Caco-2 (cell line): ENCODE measurements at places on chromosomes 11 and 22. TPM values are rescaled to one million over a fixed set of nuclear protein-coding genes. Genes with fewer than 3 reads are reported as not detected.

Gene DBX1
- not detected in 2 replicates for total RNA-seq

Gene C22orf31
- total RNA-seq = not detected in 2 replicates

Gene RCE1
- total RNA-seq = 57.6 and 60.7 TPM in 2 replicates

Gene LRRN4CL
- total RNA-seq = 0.35 and 0.64 TPM in 2 replicates

Gene GRIK4
- 2.0 and 3.6 TPM in 2 replicates for total RNA-seq

Gene CASP4
- total RNA-seq = 41.7 and 42.0 TPM in 2 replicates

Gene ZP1
- not detected in 2 replicates for total RNA-seq

GRCh38 chr11:2661173-2662023, 38.4 kb downstream of the KCNQ1OT1 start:
- DNase-seq = no peak

GRCh38 chr11:71329165-71329510, 76.8 kb upstream of the SHANK2 start:
- no peak for DNase-seq

DNA sequence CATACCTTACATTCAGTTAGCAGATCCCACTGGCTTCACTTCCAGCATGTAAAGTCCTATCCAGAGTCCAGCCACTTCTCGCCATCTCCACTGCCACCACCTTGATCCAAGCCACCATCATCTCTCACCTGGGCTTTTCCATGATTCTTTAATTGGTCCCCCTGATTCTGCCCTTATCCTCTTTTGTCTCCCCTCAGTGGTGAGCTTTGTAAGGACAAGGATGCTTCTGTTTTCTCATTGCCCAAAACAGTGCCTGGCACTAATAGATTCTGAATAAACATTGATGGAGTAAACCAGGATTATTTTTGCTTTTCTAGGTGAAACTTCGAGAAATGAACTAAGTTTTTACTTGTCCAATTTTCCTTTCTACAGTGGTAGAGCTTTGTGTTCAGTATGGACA, 4.4 kb downstream of the POLA2 start:
- peak; percentile 66 for DNase-seq

- peak; percentile 79 for DNase-seq
Measured at GRCh38 chr22:46528121-46528610, 9.3 kb downstream of the CELSR1 start.

GRCh38 chr22:46058591-46059519, 81.9 kb upstream of the WNT7B start:
- DNase-seq = peak; percentile 17

- DNase-seq = no peak
Measured at GRCh38 chr11:12026331-12027211, 18.1 kb upstream of the DKK3 start.

- DNase-seq = no peak
Measured at GRCh38 chr11:110472858-110473257, 43.1 kb downstream of the FDX1 start.

- no peak for DNase-seq
Measured at GRCh38 chr22:24209687-24210086, 28.4 kb downstream of the SUSD2 start.

DNA sequence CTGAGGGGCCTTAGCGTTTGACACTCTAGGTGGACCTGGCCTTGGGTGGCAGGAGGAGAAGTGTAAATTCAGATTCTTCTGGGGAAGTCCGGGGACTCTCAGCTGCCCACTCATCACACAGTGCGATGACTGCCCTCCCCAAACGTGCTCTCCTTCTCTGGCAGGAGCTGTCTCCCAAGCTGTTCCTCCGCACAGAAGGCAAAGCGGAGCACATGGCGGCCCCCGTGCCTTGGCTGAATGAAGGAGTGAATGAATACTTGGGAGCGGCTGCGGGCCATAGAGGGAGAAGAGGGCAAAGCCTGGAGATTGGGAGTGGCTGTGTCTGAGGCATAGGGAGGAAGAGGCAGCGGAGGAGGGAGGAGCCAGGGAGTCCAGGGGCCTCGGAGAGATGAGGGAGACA, 6.9 kb upstream of the NAA40 start:
- no peak for DNase-seq

GRCh38 chr11:117796872-117797529, at the start of gene DSCAML1:
DSCAML1 (minus strand) TSS chr11:117797216; CDS start chr11:117797079, 137 bp downstream.
- DNase-seq = no peak

DNA sequence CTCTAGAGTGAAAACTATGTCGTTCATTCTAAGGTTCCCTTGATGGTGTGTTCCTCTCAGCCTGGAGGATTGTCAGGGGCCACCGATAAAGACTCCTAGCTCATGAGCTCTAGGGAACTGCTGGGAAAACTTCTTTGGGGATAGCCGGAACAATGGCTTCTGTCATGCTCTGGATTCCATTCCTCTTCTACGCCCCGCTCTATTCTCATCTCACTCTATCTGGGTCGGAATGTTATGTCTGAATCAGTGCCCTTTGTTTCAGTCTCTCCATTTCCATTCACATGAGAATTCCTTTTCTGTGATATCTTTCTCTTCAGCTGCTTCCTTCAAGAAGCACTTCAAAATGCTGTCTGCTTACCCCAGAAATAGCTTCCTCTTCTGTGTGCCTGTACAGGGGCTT, 16.9 kb upstream of the SLCO2B1 start:
- DNase-seq = no peak

GRCh38 chr11:65489035-65489705, 9.7 kb upstream of the MALAT1 start:
- DNase-seq = peak; percentile 96

DNA sequence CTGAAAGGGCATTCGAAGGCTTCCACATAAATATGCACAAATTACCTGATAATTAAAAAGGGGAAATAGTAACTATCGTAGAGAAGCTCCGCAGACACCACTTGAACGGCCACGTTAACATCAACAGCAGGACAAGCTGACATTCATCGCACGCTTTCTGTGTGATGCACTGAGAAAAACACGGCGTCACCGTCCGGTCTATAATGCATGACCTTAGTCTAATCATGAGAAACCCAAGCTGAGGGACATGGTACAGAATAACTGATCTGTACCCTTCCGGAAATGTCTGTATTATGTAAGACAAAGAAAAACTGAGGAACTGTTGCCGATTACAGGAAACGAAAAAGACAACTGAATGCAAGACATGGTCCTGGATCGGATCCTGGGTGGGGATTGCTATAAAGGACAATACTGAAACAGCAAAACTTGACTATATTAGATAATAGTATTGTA, 678 bp upstream of the RANGAP1 start:
- DNase-seq = no peak

- no peak for DNase-seq
Measured at GRCh38 chr11:114084414-114084813, 24.9 kb downstream of the ZBTB16 start.

DNA sequence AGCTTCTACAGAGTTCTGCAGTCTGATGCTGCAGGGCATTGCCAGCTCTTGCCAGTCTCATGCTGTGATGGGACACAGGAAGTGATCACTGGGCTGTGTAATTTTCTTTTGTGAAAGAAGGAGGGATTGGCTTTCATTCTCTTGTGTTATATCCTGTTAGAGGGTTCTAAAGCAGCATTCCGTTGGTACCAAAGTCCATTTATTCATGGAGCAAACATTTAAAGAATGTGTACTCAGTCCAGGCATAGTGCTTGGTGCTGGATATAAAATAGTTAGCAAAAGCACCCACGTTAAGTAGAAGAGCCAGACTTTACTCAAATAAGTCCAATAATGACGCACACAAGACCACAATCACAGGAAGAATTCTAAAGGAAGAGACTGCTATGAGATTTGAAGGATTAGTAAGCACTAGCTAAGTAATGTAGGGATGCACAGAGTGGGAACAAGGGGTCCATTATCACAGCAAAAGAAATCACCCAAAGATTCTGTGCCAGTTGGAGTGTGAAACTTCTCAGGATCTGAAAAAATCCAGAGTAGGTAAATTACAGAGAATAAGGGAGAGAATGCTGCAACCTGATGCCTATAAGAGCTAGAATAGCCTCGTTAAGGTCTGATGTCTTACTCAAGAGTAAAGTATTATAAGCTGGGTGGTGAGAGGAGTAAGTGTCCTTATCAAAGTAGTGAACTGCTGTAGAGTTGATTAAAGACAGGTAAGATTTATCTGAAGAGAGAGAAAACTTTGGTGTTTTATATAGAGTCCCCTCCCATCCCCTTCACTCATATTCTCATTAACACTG, 728.3 kb downstream of the METTL15 start:
- peak; percentile 46 for DNase-seq

DNA sequence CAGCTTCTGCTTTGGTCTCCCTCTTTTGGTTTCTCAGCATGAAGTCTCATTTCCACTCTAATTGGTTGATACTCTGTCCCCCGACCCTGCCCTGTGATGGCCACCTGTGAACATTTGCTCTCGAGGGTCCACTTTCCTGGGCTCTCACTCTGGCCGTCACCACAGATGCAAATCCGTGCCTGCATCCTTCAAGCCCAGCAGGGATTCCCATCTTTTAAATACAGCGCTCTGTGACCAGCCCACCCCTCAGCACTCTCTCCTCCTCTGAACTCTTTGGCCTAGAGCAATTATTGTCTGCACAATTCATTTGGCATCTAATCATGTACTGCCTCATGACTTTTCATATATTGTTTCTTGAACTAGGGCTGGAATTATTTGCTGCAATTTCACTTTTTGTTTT, 26.0 kb downstream of the PKNOX2 start:
- no peak for DNase-seq

- DNase-seq = no peak
Measured at GRCh38 chr11:17633987-17634775, 85.2 kb upstream of the MYOD1 start.

DNA sequence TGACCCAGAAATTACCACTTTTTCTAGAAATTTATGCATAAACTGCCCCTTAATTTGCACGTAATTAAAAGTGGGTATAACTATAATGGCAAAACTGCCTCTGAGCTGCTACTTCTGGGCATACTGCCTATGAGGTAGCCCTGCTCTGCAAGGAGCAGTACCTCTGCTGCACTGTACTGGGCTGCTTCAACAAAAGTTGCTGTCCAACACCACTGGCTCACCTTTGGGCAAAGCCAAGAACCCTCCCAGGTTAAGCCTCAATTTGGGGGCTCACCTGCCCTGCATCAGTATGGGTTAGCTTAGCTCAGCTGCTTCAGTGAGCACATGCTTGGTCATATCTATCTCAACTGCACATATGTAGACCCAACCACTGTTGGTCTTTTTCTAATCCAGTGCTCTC, 4.5 kb downstream of the DMC1 start:
- no peak for DNase-seq

- no peak for DNase-seq
Measured at GRCh38 chr11:2193099-2193887, 21.7 kb upstream of the TH start.

GRCh38 chr22:31972180-31972579, 27.8 kb downstream of the YWHAH start:
- DNase-seq = no peak

- DNase-seq = peak; percentile 38
Measured at GRCh38 chr22:50522806-50523438, 2.5 kb downstream of the SCO2 start.
